ENCODE measurements at places on chromosomes 11 and 22.

DNA sequence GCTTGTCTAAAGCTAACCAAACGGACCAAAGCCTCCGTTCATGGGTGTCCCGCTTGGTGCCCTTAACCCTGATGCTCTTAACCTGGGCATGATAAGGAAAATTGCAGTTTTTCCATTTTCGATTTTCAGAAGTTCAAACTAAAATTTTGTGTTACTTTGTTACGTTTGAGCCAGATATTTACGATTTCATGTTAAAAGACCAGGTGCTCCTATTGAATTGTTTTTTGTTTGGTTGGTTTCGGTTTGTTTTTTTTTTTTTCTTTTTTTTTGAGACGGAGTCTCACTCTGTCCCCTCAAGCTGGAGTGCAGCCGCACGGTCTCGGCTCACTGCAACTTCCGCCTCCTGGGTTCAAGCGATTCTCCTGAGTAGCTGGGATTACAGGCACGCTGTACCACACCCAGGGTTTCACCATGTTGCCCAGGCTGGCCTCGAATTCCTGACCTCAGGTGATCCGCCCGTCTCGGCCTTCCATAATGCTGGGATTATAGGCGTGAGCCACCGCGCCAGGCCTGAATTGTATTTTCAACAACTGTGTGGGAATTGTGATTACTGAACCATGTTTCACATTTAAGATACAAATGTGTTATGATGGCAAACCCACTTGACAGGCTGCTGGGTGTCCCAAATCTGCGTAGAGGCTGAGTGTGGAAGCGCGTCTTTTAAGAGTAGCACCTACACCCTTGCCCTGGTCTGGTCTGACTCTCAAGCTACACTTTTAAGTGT, 864 bp upstream of the USP28 start:
- DNase-seq, result no peak

- no peak for DNase-seq
Measured at GRCh38 chr11:27353593-27354358, 9.2 kb downstream of the CCDC34 start.

DNA sequence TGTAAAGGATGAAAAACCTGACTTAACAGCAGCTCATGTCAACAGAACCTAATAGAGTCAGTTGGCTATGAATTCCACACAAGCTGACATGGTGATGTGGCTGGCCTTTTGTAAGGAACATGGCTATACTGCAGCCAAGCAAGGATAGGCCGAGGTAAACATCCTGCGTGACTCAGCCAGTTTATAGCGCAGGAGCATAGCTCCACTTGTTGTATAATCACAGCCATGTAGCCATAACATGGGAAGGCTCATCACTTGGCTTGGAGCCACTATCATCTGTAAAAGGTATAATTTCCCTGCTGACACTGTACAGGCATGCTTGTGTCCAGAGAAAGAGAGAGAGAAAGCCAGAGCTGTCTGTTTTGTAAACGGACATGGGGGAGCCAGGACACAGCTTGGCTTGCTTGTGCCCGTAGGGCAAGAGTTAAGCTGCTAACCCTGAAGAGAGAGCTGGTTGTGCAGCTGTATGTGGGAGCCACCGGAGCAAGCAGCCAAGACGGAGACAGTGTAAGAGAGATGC, 104.4 kb upstream of the PLET1 start:
- no peak for DNase-seq

GRCh38 chr11:44300844-44301563, 8.9 kb downstream of the ALX4 start:
- DNase-seq, result no peak

GRCh38 chr11:107821199-107821927, 37.2 kb downstream of the SLC35F2 start:
- no peak for DNase-seq

DNA sequence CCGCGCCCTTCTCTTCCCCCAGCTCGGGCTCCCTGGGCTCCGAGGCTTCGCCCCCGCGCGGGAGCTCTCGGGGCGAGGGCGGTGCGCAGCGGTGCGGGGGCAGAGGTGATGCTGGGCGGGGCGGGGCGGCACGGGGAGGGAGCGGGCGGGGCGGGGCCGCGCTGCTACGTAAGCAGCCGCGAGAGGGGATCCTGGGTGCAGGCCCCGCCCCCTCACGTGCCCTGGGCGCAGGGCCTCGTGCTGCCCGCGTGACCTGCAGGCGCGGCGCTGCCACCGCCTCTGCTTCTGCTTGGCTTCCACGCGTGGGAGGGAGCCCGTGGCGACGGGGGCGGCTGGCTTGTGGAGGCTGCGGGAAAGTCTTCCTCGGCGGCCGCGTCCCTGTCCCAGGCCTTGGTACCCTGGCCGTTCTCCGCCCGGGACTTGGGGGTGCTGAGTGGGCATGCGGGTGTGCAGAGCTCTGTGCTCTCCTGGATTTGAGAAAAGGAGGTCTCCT, 132.6 kb upstream of the HSD17B12 start:
- no peak for DNase-seq

DNA sequence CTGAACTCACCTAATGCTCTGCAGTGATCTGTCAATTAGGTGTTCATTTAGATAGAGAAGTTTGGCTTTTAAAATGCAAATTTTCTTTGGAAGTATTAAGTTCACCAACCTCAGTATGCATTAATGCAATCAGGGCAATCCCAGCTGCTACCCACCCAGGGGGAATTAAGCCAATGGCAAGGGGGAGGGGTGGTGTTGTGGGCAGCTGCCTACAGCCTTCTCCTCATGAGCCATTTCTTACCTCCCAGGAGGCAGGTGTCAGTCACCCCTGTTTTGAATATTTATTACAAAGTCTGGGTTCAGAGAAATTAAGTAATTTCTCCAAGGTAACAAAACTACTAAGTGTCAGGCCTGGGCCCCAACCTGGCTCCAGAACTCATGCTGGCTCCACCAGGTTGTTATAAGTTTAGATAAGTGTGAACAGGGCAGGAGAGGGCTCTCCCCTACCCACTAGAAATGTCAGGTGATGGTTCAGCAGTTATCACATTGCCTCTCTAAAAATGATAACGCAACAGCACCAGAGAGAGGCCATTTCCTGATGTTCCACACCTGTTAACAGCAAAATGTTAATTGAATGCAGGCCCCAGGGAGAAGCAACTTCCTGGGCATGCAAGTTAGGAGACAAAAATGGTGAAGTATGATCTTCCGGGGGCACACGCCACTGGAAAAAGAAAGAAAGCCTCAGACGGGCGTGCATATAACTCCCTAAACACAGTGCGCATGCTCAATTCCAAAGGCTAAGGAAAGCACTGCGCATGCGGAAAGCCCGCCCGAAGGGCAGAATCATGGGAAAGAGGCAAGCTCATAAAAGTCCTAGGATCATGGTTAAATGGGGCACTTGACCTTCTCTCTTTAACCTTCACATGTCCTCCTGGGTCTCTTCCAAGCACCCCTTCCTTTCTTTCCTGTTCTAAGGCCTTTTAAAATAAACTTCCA, 35.4 kb upstream of the GNAZ start:
- peak; percentile 31 for DNase-seq

- DNase-seq, result no peak
Measured at GRCh38 chr11:67267188-67268080, 1.2 kb downstream of the GRK2 start.

GRCh38 chr22:32985899-32986765, 72.0 kb downstream of the SYN3 start:
- peak; percentile 10 for DNase-seq

GRCh38 chr22:30202531-30203006, 44.0 kb downstream of the LIF start:
- DNase-seq, result no peak

DNA sequence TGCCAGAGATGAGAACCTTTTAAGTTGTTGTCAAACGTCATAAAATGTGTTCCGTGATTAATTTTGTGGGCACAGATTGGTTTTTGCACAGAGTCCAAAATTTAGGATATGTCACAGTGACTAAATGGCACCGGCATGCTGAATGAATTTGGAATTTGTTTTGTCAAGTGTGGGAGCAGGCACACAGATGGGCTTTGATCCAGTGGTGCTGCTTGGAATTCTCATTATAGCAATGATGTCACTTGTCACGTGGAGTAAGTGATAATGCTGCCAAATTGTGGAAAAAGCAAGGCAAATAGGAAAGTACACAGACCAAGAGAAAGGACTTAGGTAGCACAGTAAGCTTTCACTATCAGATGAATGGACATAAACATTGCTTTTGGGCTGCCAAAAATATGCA, 8.0 kb upstream of the LIN7C start:
- no peak for DNase-seq

- DNase-seq, result no peak
Measured at GRCh38 chr11:44658506-44658850, 68.3 kb upstream of the TSPAN18 start.

- DNase-seq, result no peak
Measured at GRCh38 chr22:31604137-31604705, 57.8 kb downstream of the PISD start.

DNA sequence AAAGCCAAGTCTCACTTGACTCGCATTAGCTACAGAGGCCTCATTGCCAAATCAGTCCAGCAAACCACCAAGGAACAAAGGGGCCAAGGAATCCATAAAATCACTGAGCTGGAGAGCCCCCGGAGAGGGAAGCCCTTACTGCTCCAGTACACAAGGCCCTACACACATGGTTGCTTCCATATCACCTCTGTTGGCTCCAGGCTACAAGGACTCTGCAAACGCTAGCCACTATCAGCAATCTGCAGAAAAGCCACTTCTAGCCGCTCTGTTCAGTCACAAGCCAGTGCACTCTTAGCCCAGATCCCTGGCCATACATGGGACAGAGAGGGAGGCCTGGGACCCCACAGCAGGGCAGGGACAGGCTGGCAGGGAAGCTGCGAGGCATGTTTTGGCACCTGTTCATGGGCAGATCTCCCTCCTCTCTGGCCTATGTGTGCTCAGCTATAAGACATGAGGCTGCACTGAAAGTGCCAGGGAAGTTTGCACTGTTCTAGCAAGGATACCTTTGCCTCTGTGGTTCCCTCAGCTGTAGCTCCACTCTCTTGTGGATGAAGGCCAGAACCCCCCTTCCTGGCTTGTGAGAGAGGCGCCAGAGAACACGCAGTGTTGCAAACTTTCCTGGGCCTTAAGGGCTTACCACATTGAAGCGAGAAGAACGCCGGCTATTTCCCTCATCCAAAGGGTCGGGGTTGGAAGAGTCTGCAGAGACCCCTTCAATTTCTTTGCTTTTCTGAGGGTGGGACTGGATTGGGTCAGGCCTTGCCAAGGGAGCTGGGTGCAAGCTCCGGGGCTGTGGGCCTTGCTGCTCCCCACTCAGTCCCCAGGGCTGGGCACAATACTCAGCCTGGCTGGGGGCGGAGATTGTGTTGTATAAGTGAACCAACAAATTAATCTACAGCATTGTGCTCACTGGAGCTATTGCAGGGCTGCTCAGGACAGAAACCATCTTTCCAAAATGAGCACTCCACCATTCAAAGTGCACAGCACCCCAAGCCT, 108.7 kb upstream of the PITPNB start:
- no peak for DNase-seq

DNA sequence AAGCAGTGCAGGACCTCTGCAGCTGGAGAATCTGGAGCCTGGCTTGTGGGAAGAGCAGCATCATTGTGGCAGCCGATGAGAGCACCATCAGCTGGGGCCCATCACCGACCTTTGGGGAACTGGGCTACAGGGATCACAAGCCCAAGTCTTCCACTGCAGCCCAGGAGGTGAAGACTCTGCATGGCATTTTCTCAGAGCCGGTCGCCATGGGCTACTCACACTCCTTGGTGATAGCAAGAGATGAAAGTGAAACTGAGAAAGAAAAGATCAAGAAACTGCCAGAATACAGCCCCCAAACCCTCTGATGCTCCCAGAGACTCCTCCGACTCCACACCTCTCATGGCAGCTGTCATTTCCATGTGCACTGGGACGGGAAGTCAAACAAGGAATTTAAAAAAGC, 35.6 kb downstream of the ASRGL1 start:
- DNase-seq, result no peak

- DNase-seq, result no peak
Measured at GRCh38 chr11:64742889-64743590, 902 bp downstream of the RASGRP2 start.

DNA sequence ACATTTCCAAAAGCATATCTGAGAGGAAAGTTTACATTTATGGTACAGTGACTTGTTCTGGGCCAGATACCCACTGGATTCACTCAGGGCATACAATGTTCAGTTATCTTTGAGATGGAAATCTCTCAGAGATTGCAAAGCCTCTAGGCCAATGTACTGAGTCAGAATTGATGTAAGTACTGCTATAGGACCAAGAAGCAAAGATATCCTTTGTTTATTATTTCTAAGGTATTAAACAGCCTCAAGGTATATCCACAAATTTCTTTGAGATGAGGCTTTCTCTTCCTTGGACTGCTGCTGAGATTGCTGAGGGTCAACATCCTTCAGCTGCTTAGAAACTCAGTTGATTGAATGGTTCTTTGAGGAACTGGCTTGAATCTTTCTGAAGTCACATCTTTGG, 484.0 kb downstream of the METTL15 start:
- DNase-seq, result no peak

DNA sequence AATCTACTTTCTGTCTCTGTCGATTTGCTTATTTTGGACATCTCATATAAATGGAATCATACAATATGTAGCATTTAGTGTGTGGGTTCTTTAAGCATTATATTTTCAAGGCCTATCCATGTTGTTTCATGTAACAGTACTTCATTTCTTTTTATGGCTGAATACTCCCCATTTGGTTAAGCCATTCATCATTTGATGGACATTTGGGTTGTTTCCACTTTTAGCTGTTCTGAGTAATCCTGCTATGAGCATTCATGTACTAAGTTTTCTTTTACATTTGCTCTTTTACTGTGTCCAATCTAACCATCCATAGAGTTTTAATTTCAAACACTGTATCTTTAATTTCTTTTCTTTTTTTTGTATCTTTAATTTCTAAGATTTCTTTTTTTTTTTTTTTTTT, 55.6 kb upstream of the SPTBN2 start:
- DNase-seq, result no peak

GRCh38 chr11:125390946-125391345, 105.1 kb downstream of the FEZ1 start:
- DNase-seq, result no peak

DNA sequence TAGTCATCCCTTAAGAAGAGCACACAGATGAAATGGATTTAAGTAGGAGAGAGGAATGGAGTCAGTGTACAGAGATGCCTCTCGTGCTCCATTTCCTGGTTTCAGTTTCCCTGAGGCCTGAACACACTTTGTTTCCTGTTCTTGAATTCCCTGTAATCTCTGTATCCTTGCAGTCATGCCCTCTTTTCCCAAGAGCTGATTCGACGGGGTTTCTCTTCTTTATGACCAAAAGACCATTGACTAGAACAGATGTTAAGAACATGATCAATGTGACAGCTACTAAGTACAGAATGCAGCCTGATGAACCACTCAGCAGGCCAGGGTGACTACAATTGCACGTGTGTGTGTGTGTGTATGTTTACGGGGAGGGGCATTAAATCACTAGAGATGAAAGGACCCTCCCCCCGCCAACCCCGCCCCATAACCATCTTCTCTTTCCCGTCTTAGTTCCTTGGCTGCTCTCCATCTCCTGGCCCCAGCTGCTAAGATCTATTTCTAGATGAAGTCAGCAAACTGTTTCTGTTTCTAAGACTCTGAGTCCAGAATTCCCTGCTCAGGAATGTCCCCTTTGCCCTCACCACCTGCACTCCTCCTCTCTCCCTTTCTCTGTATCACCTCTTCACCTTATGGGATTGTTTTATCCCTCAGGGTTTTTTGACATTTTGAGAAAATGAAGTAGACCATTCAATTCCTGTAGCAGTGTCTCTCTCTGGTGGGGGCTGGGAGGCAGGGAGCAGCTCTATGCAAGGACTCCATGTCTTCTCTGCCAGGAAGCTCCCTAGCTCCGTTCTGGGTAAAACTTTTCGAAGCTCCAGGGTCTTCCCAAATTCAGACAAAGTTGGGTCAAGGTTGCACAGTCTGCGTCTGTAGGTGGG, 26.0 kb downstream of the SLC22A6 start:
- no peak for DNase-seq

GRCh38 chr11:46279126-46280099, 2.0 kb downstream of the CREB3L1 start:
- no peak for DNase-seq
